ENCODE measurements at places on chromosomes 2 and 18.

DNA sequence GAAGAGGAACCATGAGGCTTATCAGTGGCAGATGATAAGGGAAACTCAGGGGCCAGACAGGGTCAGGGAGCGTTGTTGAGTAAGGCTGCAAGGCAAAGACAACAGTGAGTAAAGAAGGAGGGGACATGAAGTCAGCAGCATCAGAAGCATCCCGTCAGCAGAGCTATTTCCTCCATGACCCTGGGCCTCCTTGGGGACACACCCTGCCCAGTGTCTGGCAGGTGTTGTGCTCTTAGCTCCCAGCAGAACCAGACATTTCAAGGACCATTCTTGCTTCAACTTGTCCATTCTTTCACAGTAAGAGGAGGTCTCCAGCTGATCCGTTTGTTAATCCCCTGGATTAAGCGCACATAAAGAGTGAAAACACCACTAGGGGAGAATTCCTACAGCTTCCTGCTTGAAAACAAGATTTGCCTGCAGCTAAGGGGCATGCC, 88.7 kb upstream of the MEIS1 start:
- DNase-seq, result no peak

DNA sequence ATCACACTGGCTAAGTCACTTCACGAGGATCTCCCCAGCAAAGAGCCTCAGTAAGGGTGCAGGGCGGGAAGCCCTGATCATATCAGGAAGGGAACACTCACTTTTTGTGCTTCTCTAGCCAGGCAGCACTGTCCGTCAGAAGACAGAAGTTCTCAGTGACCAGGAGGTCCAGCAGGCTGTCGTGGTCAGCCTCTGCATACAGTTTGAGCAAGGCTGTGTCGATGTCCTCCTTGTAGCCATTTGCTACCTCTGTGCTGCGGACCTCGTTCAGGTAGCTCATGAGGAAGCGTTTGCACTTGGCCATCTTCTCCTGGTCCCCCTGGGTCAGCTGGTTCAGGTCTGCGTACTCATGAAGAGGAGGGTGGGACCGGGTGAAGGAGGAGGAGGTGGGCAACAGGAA, 38.7 kb downstream of the GPR45 start:
- DNase-seq, result no peak

- no peak for DNase-seq
Observed at GRCh38 chr2:223855426-223855825, 18.0 kb upstream of the AP1S3 start.

DNA sequence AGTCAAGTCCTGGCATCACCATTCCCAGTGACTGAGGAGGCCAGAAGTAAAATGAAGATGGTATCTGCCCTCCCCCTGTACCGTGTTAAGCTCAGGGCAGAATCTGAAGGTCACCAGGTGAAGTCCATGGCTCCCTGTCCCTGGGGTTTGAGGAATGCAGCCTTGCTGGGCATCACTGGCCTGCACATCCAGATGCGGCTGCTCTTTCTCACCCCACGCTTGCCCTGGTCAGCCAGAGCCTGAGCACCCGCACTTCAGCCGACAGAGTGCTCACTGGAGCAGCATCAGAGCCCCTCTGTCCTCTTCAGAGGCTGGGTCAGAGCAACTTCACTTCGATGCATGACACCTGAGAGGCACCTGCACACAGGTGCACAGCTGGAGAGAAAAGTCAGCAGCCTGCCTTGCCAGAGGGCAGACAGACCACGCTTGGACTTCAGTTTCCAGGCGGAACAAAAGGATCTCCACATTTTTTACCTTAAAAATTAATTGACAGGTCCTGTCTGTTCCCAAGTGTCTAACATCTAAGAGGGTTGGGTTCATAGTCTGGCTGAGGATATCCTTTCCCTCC, 267.3 kb downstream of the ANAPC1 start:
- DNase-seq, result no peak

DNA sequence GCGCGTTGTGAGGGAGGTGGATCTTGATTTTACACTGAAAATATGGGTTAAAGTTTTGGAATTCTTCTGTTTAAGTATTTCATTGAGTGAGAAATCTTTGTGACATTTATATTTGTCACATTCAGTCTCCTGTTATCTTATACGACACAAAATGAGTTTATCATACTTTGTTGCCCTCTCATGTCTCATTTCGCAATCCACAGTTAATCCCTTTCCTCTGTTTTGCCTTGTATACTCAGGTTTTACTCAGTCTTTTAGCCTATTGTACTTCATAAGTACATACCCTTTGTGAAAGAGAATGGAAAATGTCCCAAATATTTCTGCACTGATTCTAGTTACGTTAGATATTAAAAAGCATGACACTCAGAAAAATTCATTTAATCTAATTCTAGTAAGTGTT, 142.7 kb downstream of the ATP9B start:
- DNase-seq, result no peak

DNA sequence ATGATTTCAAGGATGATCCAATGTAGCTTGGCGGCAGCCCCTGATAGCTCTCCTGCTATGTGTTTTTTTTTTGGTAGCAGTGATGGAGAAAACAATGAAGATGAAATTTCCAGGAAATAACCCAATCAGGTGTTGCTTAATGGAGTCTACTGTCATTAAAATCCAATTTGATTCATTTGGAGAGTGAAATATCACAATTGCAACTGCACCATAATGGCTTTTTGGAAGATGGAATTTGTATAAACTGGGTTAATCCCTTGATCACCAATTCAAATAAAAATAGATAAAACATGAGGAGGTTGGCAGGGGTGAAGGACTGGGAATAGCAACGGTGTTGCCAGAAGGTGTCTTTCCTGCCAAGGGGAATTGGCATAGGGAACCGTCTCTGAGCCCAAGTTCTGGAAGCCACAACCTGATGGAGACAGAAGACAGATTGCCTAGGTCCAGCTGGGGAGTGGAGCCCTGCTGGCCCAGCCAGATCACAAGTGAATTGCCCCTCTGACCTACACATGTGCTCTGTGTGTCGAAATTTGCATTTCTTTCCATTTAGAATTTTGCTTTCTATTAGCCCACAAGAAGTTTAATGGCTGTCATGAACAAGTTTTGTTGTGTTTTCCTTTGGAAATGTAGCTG, 170.3 kb upstream of the SPRED2 start:
- no peak for DNase-seq

DNA sequence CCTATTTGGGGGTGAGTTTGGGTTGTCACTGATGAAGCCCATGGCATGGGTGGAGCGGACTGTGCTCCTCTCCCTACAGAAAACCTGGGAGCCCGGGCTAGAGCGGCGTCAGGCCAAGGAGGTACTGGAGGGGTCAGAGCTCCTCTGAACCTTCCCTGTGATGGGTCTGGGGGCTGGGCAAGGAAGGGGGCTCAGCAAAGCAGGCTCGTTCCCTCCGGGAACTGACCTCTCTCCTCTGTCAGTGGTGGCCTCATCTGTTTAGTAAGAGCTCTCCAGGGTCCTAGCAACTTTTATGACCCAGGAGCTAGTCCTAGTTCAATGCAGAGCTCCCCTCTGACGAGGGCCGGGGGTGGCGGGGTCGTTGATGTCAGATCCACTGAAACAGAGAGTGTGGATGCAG, 62.4 kb upstream of the OTOF start:
- no peak for DNase-seq

GRCh38 chr2:137190411-137191195, 425.3 kb downstream of the THSD7B start:
- no peak for DNase-seq

DNA sequence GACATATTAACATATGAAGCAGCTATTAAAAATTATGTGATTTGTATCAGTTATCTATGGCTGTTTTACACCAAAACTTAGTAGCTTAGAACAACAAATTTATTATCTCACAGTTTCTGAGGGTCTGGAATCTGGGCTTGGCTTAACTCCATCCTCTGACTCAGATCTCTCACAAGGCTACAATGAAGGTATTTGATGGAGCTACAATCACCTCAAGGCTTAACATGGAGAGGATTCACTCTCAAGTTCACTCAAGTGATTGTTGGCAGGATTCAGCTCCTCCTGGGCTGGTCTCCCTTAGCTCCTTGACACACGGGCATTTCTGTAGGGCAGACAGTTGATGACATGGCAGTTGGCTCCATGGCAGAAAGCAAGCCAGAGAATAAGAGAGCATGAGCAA, 133.0 kb upstream of the SLC14A2 start:
- no peak for DNase-seq

- no peak for DNase-seq
Observed at GRCh38 chr18:22311301-22311700, 106.4 kb downstream of the CTAGE1 start.

DNA sequence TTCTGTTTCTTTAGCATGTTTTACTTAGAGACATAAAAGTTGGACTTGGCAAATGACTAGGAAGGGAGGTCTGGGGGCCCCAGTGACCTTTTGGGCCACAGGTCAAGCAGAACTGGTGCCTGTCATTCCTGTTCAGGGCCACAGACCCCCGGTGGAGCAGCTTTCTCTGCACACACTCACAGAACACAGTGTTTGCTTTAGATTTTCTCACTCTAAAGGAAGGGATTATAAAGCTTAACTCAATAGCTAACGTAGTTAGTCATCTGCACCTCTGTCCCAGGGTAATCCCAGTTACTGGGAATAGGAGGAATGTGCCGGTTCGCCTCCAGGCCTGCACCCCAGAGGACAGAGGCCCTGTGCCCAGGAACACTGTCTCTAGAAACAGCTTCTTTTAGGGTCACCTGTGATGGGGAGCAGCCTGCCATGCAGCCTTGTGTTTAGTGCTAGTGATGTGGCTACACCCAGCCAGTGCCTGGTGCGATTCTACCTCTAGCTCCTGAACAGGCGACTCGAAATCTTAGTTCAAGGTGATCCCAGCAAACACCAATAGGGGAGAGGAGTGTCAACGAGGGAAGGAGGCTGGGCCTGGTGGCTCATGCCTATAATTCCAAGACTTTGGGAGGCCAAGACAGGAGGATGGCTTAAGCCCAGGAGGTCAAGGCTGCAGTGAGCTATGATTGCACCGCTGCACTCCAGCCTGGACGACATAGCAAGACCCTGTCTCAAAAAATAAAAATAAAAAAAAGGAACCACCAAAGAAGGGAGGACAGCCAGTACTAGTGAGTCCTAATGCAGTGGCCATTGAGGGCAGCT, 11.6 kb downstream of the SPATA3 start:
- no peak for DNase-seq

DNA sequence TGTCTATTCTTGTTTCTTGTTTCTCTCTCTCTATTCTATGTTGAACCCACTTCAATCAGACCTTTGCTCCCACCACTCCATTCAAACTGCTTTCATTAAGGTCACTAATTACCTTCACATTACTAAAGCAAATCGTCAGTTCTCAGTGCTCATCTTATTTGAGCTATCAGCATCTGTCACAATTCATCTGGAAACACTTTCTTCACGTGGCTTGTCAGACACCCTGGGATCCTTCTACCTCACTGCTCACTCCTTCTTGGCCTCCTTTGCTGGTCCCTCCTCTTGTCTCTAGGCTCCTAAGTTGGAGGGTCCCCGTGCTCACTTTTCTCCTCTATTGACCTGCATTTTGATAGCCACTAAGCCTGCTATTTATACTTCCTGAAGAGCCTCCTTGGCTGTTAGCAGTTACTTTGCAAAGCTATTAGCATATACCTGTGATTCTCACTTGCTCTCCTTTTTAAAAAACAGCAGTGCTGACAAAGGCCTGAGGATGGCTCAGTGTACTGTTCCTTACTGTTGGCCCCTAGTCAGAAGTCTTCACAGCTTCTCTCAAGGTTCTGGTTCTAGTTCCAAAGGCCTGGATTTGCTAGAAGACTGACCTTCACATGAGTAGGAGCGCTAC, 80.2 kb downstream of the PLEKHM3 start:
- DNase-seq, result no peak

GRCh38 chr2:148719941-148720436, 75.4 kb downstream of the EPC2 start:
- no peak for DNase-seq

DNA sequence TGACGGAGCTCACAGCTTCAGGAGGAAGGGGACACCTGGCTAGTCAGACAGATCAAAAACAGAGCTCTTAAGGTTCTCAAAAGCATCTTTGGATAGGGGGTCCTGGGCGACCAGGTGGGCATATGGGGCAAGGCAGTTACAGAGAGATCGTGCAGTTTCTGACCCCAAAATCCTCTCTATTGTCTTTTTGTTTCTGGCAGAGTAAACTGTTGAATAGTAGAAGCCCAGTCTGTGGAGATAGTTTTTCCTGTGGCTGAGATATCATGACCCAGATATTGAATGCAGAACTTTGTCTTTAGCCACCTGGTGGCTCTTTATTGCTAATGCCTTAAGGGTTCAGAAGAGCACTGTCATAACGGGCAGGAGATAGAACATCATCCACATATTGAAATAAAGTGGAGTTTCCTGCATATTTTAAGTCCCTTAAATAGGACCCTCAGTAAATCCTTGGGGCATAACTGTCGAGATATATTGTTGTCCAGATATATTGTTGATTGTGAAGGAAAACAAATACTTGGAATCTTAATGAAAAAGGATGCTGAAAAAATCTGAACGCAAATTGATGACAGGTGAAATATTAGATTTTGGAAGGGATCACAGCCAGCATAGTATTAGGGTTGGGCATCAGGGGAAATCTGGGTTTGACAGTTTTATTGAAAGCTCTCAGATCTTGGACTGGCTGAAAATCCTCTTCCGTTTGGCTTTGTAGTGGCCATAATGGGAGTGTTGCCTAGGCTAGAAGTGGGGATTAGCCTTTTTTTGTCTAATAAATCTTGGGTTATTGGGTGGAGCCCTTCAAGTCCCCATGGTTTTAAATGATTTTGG, 14.1 kb upstream of the ZDBF2 start:
- DNase-seq, result no peak

DNA sequence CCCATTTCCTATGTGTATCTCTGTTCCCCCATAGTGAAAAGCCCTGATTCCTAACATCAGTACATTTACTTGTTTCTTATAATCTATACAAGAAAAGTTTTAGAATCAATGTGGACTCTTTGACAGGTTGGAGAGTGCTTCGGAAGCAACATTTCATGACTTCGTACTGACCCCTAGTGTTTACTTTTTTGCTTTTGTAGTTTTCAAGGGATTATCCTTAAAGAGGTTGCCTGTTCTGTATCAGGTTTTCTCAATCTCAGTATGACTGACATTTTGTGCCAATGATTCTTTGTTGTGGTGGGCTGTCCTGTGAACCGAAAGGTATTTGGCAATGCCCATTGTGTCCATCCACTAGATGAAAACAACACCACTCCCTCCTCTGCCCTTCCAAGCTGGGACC, 43.3 kb upstream of the SERPINB2 start:
- DNase-seq, result no peak

DNA sequence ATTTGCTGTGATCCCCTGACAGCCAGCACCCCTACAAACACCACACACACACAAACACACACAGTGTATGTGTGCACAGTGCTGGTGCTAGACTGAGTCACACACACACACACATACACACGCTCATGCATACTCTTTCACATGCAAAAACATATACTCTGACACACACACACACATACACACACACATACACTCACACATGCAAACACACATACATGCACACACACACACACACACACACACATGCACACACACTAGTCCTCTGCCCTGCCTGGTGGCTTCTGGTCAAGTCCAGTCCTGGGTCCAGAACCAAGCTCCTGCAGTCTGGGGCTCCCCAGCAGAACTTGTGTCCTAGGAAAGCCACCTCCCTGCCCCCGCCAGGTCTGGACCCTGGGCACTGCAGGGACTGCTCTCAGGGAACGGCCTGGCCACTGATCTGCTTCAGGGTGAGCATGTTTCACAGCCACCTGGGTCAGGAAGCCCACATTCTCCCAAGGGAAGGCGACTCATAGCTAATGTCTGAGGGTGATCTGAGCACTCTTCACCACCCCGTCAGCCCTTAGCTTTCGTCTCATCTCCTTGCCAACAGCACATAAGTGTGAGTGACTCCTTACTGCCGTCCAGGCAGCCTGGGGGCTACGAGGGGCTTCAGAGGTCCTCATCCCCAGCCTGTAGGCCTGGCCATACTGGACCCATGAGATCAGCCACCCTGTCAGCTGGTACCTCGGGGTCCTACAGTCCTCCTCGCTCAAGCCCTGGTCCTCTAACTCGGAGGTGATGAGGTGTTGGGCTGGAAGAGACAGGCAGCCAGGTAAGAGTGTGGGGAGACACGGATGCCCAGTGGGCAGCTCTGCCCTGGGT, 88.1 kb downstream of the MCFD2 start:
- no peak for DNase-seq

Measured in activated CD4-positive, alpha-beta T cell treated with anti-CD3 and anti-CD28 coated beads, Interleukin-2, amount 50 U/mL, for 24 hours (primary cell).